Ovary (tissue), 10 donors: ENCODE measurements at places on chromosomes 16 and 17. TPM values are rescaled to one million over a fixed set of nuclear protein-coding genes. Genes with fewer than 3 reads are reported as not detected.
A peak's percentile ranks its signal among the peaks of the same experiment; 100 is the strongest.

DNA sequence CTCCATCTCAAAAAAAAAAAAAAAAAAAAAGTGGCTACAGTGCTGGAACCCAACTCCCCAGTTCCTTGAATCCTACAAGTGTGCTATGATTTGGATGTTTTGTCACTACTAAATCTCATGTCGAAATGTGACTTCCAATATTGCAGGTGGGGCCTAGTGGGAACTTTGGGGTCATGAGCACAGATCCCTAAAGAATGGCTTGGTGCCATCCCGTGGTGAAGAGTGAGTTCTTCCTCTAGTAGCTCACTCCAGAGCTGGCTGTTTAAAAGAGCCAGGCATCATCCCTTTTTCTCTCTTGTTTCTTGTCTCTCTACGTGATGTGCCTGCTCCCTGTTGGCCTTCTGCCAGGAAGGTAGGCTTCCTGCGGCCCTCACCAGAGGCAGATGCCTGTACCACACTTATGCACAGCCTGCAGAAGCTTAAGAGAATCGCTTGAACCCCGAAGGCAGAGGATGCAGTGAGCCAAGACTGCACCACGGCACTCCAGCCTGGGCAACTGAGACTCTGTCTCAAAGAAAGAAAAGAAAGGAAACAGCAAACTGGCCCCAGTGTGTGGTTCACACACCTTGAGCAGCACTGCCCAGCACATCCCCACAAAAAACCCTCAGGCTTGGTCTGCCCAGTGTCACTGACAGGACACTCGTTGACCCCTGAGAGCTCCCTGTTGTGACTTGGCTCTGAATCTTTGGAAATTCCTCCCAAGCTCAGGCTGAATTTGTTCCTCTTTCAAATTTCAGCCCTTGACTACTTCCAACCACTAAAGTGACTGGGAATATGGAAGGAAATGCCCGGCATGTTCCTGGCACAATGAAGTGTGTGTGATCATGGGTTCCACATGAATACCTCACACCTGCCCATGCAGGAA, 3.1 kb downstream of the MT1E start:
- no peak overlapping the region for H3K27ac ChIP-seq
- peaks cover 6% of the 10 kb centered on the region for H3K4me1 ChIP-seq
- no peaks in the 10 kb centered on the region for H3K27me3 ChIP-seq
- no peaks in the 10 kb centered on the region for H3K36me3 ChIP-seq

- no peak overlapping the region for H3K27ac ChIP-seq
- no peaks in the 10 kb centered on the region for H3K4me1 ChIP-seq
- DNase-seq, result no peak
- H3K4me3 ChIP-seq, result no peak overlapping the region
These were observed 70.0 kb upstream of the ZNF469 start for GRCh38 chr16:88312732-88313131.

DNA sequence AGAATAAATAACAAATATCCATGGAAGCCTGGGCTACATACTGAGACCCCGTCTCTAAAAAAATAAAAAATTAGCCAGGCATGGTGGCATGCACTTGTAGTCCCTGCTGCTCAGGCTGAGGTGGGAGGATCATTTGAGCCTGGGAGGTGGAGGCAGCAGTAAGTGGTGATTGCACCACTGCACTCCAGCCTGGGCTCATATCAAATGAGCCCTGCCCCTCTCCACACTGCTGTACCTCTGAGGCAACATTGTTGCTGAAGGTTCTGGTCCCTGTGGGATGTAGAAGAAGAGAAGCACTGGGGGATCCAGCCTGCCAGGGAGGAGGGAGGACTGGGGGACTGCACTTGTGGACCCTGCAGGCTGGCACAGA, 11.4 kb upstream of the ARHGAP23 start:
- no peaks in the 10 kb centered on the region for H3K27me3 ChIP-seq
- no peak overlapping the region for H3K27ac ChIP-seq
- no peak overlapping the region for H3K4me3 ChIP-seq
- H3K36me3 ChIP-seq, result no peaks in the 10 kb centered on the region
- no peak for DNase-seq

- H3K27me3 ChIP-seq, result no peaks in the 10 kb centered on the region
- no peaks in the 10 kb centered on the region for H3K36me3 ChIP-seq
- DNase-seq, result no peak
These were observed 35.3 kb upstream of the ACSM2B start for GRCh38 chr16:20611350-20611902.

DNA sequence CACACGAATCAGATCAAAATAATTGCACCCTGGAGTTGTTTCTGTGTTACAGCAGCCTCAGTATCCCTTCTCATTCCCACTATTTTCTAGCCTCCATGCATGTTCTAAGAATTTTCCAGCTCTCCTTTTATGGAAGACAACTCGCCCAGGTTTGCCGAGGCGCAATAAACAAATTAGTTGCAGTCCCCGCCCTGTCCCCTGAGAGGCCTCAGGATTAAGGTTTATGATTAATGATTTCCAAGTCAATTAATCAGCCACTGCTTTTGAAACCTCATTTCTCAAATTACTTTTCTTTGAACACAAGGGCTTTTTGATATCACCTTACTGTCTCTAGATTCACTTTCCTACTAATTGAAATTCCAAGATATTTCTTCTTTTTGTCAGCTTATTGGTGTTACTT, 138.3 kb upstream of the HSBP1 start:
- no peak overlapping the region for H3K4me3 ChIP-seq
- H3K36me3 ChIP-seq, result no peaks in the 10 kb centered on the region
- no peak for DNase-seq

DNA sequence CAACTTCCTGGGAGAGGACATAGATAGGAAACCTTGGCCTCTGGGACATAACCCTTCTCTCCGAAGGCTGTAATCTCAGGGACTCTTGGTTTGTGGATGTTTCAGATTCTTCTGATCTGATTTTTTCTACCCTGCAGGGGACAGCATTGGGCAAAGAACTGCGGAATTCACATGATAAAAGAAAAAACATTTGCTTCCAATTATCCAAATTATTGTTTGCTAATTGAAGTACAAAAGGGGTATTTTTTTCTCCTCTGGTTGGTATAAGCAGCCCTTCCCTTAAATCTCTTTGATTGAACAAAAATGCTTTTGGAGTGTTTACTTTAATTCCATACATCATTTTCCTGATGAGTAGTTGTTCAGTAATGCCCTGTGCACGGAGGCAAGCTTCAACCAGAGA, 251.7 kb upstream of the IRX3 start:
- no peak overlapping the region for H3K4me3 ChIP-seq
- no peaks in the 10 kb centered on the region for H3K27me3 ChIP-seq
- no peaks in the 10 kb centered on the region for H3K4me1 ChIP-seq
- DNase-seq, result no peak
- H3K27ac ChIP-seq, result no peak overlapping the region

DNA sequence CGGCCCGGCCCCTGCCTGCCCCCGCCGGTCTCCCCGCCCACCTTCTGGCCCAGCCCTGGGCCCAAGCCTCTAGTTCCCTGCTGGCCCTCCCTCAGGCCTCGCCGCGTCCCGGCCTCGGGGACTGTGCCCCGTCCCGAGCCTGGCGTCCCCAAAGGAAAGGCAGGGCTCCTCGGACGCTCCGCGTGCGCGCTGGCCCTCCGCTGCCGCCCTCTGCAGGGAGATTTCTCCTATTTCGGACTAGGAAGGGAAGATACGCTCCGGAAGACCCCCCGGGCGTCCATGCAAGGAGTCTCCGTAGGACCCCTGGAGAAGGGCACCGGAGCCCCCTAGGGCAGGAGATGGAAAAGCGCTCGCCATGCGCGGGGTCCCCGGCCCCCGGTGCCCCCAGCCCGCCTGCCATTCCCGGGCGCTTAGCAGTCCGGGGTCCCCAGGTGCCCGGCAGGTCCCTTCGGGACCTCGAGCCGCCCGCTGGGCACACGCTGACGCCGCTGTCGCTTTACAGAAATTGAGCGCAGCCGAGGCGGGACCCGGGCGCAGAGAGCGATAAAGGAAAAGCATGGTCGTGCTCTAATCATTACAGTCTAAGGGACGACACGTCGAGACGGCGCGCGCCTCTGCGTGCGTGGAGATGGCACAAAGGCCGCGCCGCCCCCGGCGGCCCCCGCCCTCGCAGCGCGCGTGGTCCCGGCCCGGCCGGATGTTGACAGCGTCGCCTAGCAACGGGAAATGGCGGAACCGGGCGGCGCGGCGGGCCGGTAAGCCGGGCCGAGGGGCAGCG, at the start of gene CCDC40:
TSS of gene CCDC40 (plus strand) at position 706 of the 778 bp plus-strand sequence. CDS start at position 727, 21 bp downstream.
- H3K4me1 ChIP-seq, result no peaks in the 10 kb centered on the region
- H3K4me3 ChIP-seq, result peak within 1 kb of the TSS; percentile 59
- peak within 1 kb of the TSS; percentile 85 for H3K27ac ChIP-seq
- H3K36me3 ChIP-seq, result no peaks in the 10 kb centered on the region
- no peaks in the 10 kb centered on the region for H3K27me3 ChIP-seq

- H3K4me3 ChIP-seq, result peak overlapping the region; percentile 61
- peaks cover 8% of the 10 kb centered on the region for H3K4me1 ChIP-seq
- H3K27me3 ChIP-seq, result no peaks in the 10 kb centered on the region
- H3K27ac ChIP-seq, result peak overlapping the region; percentile 67
- DNase-seq, result peak; percentile 47
- H3K36me3 ChIP-seq, result no peaks in the 10 kb centered on the region
These were observed 3.9 kb downstream of the TSPOAP1 start for GRCh38 chr17:58324409-58325288.

- no peaks in the 10 kb centered on the region for H3K27me3 ChIP-seq
- H3K4me1 ChIP-seq, result peaks cover 7% of the 10 kb centered on the region
- no peak overlapping the region for H3K27ac ChIP-seq
- no peak for DNase-seq
- no peaks in the 10 kb centered on the region for H3K36me3 ChIP-seq
- H3K4me3 ChIP-seq, result no peak overlapping the region
These were observed 7.3 kb downstream of the CASKIN2 start for GRCh38 chr17:75507733-75508719.

GRCh38 chr17:81049973-81050551, 15.1 kb downstream of the BAIAP2 start:
- DNase-seq, result no peak
- no peak overlapping the region for H3K4me3 ChIP-seq
- no peak overlapping the region for H3K27ac ChIP-seq
- H3K4me1 ChIP-seq, result peaks cover 1% of the 10 kb centered on the region

DNA sequence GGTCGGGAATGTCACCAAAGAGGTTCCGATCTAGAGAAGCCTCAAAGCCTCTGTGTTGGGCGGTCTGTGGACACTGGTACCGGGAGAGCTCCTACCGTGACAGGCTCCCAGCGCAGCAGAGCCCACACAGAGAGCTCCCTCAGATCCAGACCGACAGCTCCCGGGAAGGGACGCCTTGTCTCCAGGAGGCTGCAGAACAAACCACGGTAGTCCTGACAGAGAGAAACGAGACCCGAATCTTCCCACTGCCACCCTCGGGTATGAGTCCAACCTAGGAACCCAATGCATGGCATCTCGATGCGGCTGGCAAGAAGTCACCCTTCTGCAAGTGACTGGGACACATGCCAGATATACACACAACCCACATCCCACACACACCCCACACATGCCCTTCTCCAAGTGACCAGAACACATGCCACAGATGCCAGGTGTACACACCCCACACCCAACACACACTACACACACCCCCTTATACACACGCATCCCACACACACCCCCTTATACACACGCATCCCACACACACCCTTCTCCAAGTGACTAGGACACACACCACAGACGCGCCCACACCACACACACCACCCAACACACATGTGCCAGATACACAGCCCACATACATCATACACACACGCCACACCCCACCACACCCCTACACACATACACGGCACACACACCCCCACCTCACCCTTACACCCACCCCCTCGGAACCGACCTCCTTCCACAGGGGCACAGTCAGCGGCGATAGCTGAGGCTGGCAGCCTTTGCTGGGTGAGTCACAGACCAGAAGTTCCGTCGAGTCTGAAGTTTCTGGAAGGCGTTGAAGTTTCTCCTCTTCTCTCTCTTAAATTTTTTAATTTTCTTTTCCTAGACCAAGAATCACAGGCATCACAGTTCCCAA, 15.9 kb upstream of the CYTH1 start:
- peaks cover 11% of the 10 kb centered on the region for H3K4me1 ChIP-seq
- no peak for DNase-seq

- no peak overlapping the region for H3K4me3 ChIP-seq
- no peak for DNase-seq
- peaks cover 12% of the 10 kb centered on the region for H3K4me1 ChIP-seq
- H3K27me3 ChIP-seq, result no peaks in the 10 kb centered on the region
- H3K36me3 ChIP-seq, result no peaks in the 10 kb centered on the region
- H3K27ac ChIP-seq, result no peak overlapping the region
These were observed 4.5 kb downstream of the TNFSF12 start for GRCh38 chr17:7553356-7553755.

DNA sequence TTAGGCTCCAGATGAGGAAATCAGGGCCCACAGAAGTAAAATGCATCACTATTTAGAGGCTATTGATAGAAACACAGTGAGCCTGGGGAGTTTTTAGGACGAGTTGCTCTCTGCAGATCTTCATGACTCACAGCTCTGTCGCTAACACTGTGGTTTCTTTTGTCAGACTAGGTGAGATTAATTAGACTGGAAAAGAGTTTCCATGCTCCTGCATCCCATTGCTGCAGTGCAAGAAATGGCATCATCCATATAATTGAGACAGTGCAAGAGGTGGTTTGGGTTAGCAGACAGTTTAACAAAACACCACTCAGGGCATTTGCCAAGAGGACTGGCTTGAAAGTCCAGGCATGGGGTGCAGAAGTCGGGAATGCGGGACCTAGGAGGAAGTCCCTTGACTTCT, 198.8 kb upstream of the CACNG5 start:
- H3K27ac ChIP-seq, result no peak overlapping the region
- H3K27me3 ChIP-seq, result no peaks in the 10 kb centered on the region
- H3K4me3 ChIP-seq, result no peak overlapping the region
- H3K4me1 ChIP-seq, result no peaks in the 10 kb centered on the region

- H3K4me1 ChIP-seq, result peaks cover 5% of the 10 kb centered on the region
- DNase-seq, result no peak
- H3K4me3 ChIP-seq, result no peak overlapping the region
- H3K27ac ChIP-seq, result no peak overlapping the region
- H3K27me3 ChIP-seq, result no peaks in the 10 kb centered on the region
These were observed 8.5 kb downstream of the HASPIN start for GRCh38 chr17:3732210-3732621.

The CDRT15L2 gene
- total RNA-seq, result not detected

The C16orf96 gene
- 0.10 TPM for total RNA-seq

The IL21R gene
- total RNA-seq, result not detected

The CFAP119 gene
- total RNA-seq, result 4.6 TPM

The CBX2 gene
- total RNA-seq, result 3.9 TPM

The C16orf95 gene
- 1.0 TPM for total RNA-seq

The CD300H gene
- total RNA-seq, result not detected

The KCNJ12 gene
- 0.46 TPM for total RNA-seq

The BAIAP3 gene
- total RNA-seq, result 5.5 TPM

The PRSS53 gene
- 1.7 TPM for total RNA-seq

The ACAP1 gene
- total RNA-seq, result 3.6 TPM
